ENCODE measurements at places on chromosomes 3 and 15. TPM values are rescaled to one million over a fixed set of nuclear protein-coding genes. Genes with fewer than 3 reads are reported as not detected.

DNA sequence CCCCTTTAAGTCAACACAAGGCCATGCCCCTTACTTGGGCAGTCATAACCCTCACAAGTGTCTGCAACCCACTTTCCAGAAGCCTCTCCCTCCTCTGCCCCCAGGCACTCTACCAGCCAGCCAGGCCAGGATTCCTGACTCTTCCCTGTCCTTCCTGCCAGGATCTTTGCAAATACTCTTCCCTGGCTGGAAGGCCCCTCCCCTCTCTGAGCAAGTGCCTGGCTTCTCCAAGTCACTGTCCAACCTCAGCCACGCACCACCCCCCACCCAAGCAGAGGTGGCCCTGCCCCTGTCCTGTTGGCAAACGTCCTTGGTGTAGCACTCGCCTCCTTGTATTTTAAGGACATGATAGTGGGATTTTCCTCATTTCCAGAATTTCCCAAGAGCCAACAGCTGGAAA is 54.7 kb upstream of the USP3 start:
- DNase-seq: no peak

DNA sequence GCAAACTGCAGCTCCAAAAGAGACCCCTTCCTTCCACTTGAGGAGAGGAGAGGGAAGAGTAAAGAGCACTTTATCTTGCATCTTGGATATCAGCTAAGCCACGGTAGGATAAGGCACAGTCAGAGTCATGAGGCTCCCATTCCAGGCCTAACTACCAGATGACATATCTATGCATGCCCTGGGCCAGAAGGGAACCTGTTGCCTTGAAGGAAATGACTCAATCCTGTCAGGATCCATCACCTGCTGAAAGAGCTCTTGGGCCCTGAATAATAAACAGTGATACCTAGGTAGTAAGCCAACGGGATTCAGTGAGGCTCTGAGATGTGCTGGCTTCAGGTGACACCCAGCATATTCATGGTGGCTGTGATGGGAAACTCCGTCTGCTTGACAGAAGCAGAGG is 118.5 kb upstream of the EPHA3 start:
- DNase-seq: no peak

DNA sequence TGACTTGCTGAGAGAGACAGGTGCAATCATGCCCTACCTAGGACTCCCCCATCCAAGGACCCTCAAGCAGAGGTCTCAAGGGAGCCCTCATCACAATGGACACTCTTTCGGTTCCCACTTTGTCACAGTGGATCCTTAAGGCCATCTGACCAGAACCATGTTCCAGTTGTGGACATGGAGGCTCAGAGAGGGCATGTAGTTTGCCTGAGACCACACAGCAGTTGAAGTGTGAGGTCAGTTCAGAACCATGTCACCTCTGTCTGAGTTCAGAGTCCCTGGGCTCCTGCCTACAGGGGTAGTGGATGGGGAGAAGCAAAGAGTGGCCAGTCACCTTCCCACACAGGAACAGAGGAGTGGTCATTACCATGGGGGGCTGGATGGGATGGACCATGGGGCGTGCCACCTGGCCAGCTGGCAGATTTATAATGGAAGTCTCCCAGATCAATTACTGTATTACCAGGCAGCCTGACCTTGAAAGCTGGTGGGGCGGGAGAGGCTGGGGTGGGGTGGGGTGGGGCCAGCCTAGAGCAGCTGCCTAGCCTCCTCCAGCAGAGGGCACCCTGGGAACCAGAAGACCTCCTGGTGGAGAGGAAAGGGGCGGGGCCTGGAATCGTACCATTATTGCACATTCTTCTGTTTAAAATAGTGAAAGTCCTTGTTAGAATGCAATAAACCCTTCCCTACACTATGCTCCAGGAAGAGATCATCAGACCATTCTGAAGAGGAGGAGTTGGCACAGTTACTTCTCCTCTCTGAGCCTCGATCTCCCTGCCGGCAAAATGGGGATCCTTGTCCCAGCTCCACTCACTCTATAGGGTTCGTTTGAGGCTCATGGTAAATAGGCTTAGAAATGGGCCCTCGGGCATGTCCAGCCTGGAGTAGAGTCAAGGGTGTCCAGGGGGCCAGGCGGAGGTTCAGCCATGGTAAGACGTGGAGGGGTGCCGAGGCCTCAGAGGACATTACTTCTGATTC is 26.9 kb upstream of the LINGO1 start:
- no peak for DNase-seq

- no peak for DNase-seq
These were observed 5.5 kb downstream of the AMOTL2 start for GRCh38 chr3:134368751-134369105.

- no peak for DNase-seq
These were observed 222.4 kb upstream of the LRIG1 start for GRCh38 chr3:66723231-66723630.

DNA sequence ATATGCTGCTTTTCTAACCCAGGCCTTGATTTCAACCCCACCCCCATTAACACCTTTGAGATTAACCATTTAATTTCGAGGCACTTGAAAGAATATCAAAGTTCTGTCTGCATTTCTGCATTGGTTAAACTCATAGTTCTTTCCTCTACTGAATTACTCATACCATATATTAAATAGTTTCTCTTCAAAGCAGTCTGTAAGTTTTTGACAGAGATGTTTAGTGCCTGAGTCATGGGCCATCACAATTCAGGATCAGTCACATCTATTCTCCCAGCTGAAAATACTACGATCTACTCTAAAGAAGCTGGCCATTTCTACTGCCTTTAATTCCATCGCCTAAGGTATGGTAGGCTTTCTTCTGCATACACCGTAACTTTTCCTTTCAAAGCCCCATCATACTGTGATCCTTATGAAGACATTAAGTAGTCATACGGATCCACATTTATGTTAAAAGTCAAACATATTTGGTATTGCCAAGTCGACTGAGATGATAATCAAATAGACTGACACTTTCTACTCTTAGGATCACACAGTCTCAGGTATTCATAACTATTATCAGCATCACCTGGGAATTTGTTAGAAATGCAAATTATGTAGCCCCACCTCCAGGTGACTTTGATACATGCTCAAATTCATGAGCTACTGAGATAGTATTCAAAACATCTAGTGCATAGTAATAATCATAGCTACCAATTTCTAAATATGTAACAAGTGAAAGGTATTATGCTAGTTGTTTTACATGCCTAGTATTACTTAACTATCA is 489.4 kb upstream of the IL12A start:
- no peak for DNase-seq

GRCh38 chr15:55669270-55669669 is 73.7 kb downstream of the PRTG start:
- no peak for DNase-seq

TLR9 gene
- not detected for total RNA-seq

TTLL13 gene
- total RNA-seq: 0.29 TPM

CHL1 gene
- total RNA-seq: not detected

- no peak for DNase-seq
These were observed 36.9 kb downstream of the TXNRD3 start for GRCh38 chr3:126618021-126618420.

- DNase-seq: no peak
These were observed 558 bp upstream of the NCEH1 start for GRCh38 chr3:172711454-172711795.

DNA sequence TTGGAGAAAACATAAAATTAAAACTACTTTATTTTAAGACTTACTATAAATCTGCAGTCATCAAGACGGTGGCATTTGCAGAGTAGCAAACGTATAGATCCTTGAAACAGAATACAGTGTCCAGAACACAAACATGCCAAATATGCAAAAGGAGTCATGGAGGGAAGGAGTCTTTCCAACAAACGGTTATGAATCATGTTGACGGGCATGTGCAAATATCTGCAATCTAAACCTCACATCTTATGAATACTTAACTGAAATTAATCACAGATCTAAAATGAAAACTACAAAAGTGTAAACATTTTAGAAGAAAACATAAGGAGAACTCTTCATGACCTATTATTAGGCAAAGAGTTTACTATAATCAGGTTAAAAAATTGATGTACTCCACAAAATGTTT is 69.4 kb downstream of the TFRC start:
- DNase-seq: no peak

DNA sequence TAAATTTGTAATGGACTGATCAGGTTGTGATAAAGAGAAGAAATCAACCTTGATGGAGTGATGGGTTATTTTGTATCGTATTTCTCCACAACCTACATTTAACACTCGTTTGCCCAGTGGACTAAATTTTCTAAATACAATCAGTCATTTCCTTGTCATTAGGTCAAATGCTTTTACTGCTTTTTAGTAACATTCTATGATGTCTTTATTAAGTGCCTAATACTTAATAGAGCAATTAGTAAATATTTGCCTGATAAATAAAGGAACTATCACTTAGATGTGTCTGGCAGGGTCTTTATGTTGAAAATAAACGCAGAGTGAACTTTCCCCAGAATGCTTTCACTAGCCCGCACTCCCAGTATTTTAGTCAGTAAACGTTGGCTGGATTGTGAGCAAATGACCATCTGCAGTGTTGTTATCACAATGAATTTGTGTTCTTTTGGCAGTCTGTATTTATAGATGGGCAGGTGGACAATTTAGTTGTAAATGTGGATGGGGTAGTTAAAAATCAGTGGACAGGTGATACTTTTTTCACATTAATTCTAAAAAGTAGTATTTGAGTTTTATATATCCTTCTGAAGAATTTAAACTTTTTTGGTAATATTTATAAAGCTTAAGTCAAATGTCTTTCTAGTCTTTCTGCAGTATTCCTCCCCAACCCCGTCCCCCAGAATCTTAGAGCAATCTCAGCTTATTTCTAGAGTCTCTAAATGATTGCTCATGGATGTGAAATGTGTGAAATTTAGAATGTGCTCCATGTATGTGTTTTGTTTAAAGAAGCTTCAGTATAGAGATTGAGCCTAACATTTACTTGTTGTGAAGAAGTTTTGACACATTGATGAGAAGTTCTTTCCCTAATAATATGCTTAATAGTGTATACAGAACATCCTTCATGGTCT is 4.9 kb downstream of the USP3 start:
- no peak for DNase-seq

DNA sequence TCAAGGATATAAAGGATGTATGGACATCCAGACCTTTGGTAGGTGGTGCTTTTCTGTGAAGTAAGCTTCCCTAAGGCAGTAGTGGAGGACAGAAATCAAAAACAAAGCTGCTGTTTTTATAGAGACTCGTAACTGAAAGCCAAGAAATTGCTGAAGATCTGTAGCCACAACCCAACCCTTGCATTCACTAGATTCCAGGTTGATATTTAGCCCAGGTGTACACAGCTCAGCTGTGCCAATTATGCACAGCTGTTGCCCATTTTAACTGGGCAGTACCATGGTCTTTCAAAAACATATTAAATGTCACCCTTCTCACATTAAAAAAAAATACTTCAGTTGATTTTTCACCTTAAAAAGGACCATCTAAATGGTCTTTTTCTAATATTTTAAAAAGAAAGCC is 75.8 kb downstream of the CNTN3 start:
- DNase-seq: no peak

SCN5A gene
- total RNA-seq: not detected

GRCh38 chr15:92361321-92362000 is 32.2 kb upstream of the ST8SIA2 start:
- DNase-seq: no peak

CD276 gene
- 29.2 TPM for total RNA-seq

NEIL1 gene
- total RNA-seq: 5.3 TPM

- DNase-seq: no peak
These were observed 857.7 kb downstream of the OTOL1 start for GRCh38 chr3:162354356-162354755.

DNA sequence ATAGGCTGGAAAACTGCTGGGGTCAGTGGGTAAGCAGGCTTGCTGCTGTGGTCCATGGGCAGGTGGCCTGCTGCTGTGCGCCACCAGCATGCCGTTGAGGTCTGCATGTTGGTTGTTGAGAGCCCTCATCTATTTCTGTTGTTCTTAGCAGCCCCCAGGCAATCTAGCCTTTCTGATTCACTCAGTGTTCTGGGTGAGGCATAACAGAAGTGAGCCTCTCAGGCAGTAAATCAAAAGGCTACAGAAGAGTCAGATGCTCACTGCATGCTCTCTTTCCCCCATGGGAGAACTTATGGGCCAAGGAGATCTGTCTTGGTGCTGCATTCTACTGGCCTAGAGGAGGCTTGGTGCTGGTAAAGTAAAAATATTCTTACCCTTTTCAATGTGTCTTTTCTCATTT is 67.8 kb upstream of the ATP10A start:
- DNase-seq: no peak

GRCh38 chr3:139509631-139510030 is 29.9 kb downstream of the RBP1 start:
- no peak for DNase-seq

DNA sequence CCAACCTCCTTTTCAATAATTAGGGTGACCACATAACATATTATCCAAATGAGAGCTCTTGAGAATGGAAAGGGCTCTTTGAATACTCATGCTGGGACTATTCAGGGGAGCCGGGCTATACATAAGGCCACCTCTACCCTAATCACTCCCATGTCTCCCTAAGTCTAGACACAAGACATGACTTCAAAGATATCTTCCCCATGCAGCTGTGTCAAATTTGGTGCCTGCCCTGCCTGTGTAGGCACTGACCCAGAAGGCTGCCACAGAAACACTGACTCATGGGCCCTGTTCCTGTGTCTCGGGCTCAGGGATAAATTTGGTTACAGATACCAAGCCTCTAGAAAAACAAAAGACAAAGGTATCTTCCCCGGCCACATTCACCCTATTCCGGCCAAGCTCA is 70.3 kb downstream of the MYLK start:
- no peak for DNase-seq

PRR20G gene
- total RNA-seq: not detected

DNA sequence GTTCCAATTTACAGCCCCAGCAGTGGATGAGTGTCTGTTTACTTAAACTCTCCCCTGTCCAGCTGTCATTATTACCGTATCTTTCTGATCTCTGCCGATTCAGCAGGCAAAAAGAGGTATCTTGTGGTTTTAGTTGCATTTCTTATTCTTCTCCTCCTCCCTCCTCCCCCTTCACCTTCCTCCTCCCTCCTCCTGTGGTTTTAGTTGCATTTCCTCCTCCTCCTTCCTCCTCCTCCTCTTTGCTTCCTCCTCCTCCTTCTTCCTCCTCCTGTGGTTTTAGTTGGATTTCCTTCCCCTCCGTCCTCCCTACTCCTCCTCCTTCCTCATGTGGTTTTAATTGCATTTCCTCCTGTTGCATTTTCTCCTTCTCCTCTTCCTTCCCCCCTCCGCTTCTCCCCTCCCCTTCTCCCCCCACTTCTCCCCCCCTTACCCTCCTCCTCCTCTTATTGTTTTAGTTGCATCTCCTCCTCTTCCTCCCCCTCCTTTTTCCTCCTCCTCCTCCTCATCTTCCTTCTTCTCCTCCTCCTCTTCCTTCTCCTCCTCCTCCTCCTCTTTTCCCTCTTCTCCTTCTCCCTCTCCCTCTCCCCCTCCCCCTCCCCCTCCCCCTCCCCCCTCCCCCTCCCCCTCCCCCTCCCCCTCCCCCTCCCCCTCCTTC is 25.3 kb upstream of the VPS33B start:
- DNase-seq: no peak

- no peak for DNase-seq
These were observed 63.1 kb downstream of the POLQ start for GRCh38 chr3:121482660-121483059.

- DNase-seq: no peak
These were observed 32.0 kb downstream of the WWTR1 start for GRCh38 chr3:149625795-149626194.

GRCh38 chr3:49013113-49013737 is 5.2 kb downstream of the DALRD3 start:
- no peak for DNase-seq

PLSCR2 gene
- total RNA-seq: not detected

All from activated T-helper 1 cell treated with anti-CD3 and anti-CD28 coated beads, Interleukin-12 subunit alpha, Interleukin-12 subunit beta, Interleukin-2, Interleukin-4 antibody, amounts not matched to agents 30 ng/mL and 10 ng/mL and 1 ng/mL, durations not matched to agents 14 hours and 24 hours and 36 hours (primary cell).